ENCODE measurements at places on chromosomes 2 and 18.
A peak's percentile ranks its signal among the peaks of the same experiment; 100 is the strongest.

DNA sequence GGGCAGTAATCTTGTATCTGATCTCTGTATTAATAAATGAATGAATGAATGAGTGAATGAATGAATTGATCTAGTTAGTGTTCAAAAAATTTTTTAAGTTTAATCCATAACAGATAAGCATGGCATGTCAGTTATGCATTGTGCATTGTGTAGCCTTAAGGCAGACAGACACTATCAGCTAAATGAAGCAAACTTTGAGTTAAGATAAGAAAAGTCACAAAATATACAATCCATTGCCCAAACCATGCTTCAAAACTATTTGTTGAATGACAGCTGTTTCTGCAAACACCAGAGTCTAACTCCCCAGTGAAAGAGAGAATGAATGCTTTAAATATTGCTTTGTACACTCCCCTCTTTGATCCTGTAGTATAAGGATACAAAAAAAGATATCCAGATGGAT lies 314.3 kb upstream of the ETAA1 start:
- DNase-seq, result no peak

GRCh38 chr2:75801234-75801982 lies 90.7 kb upstream of the GCFC2 start:
- no peak for DNase-seq

GRCh38 chr2:109197491-109198418 lies 68.8 kb downstream of the SH3RF3 start:
- no peak for DNase-seq

DNA sequence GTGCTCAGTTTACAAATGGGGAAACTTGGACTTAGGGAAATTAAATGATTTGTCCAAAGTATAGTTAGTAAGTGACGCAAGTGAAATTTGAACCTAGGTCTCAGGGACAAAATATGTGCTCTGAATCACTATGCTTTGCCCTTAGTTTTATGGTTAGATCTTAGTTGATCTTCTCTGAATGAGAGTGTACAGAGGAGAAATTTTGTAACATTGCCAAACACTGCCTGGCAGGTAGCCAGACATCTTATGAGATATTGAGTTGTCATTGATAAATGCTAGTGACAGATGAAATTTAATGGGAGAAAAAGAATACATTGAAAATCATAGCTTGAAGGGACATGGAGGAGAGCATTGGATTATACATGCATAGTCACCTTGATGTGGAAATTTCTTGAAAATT lies 91.4 kb downstream of the GALNT1 start:
- no peak for DNase-seq

- DNase-seq, result no peak
Observed at GRCh38 chr2:41735476-41735875, 312.3 kb upstream of the PKDCC start.

DNA sequence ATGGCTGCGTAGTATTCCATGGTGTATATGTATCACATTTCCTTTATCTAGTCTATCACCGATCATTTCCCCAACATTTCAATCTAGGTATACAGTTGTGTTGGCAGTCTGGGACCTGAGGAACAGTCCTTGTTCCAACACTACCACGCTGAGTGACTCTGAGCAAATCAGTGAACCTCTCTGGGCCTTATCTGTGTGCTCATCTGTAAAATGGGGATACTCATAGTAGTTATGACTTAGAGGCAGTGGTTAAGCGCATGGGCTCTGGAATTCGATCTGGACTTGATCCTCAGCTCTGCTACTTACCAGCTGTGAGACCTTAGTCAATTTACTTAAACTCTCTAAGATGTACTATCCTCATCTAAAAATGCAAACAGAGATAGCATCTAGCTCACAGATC lies 85.1 kb downstream of the BCL2 start:
- no peak for DNase-seq

- DNase-seq, result no peak
Observed at GRCh38 chr2:44109166-44109565, 59.5 kb upstream of the PPM1B start.

- DNase-seq, result peak; percentile 48
Observed at GRCh38 chr2:26346454-26347053, at the start of gene ADGRF3. ADGRF3 (minus strand) TSS chr2:26346789; CDS start chr2:26346234, 555 bp downstream.

GRCh38 chr2:143513081-143513480 lies 383.9 kb downstream of the ARHGAP15 start:
- DNase-seq, result peak; percentile 41

- no peak for DNase-seq
Observed at GRCh38 chr2:40370007-40370395, 81.9 kb downstream of the SLC8A1 start.

DNA sequence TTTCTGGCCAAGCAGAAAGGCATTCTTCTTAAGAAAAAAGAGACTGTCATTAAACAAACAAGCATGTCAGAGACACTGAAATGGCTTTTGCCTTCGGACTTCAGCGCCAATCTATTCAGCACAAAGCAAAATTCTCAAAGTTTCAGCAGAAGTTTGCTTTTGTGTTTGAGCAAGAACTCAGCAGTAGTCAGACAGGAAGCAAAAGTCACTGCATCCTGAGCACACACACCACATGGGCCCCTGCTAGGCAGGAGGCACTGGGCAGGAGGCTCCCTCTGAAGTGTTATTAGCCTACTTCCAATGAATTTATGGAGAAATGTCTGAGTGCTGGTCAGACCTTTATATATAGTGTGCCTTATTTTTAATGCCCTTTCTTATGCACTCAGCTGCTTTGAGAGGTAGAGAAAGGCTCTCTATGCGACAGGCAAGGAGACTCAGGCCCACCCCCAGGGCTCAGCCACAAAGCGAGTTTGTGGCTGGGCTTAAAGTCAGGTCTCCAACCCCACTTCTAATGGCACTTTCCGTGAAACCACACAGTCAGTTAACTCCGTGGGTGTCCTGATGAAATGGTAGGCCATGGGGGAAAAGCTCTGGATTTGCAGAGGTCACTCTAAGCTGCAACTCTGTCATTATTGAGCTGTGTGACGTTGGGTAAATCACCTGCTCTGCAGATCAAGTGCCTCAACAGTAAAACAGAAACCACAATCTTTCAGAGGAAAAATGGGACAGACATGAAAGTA lies 161.0 kb upstream of the TMEM200C start:
- DNase-seq, result peak; percentile 42

- no peak for DNase-seq
Observed at GRCh38 chr18:35029770-35030169, 11.4 kb upstream of the MAPRE2 start.

DNA sequence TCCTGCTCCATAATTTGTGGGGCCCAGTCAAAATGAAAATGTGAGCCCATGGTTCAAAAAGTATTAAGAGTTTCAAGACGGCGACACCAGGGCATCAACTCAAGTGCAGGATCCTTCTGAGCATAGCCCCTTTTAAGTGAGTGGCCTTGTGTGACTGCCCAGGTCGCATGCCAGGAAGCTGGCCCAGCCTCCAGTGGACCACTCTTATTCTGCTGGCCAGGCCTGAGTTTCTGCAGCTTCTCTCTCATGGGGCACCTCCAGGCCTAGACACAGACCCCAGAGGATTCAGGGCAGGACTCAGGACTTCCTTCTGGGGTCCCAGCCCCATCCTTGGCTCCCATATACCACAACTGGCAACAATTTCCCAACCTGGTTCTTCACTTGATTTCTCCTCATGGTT lies 83.5 kb upstream of the HAAO start:
- DNase-seq, result no peak

- DNase-seq, result peak; percentile 72
Observed at GRCh38 chr2:98412751-98413458, 31.8 kb upstream of the INPP4A start.

- no peak for DNase-seq
Observed at GRCh38 chr2:230910546-230911177, 14.4 kb downstream of the GPR55 start.

GRCh38 chr2:144310484-144310883 lies 209.4 kb downstream of the ZEB2 start:
- no peak for DNase-seq

DNA sequence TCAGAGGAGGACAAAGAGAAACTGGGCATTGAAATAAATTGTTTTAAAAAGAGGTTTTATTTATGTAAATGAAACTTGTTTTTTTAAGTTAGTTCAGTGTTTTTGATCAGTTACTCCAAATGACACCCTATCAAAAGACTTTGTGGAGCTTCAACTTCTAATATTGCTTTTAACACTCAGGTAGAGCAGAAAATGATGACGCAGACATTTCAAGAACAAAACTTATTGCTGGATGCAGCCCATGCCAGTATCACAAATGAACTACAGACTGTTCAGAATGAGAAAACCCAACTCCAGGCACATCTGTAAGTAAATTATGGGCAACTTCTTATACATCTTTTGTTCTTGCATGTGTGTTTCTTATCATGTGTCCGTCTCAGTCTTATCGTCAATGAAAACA lies 36.4 kb downstream of the CCDC150 start:
- DNase-seq, result no peak

DNA sequence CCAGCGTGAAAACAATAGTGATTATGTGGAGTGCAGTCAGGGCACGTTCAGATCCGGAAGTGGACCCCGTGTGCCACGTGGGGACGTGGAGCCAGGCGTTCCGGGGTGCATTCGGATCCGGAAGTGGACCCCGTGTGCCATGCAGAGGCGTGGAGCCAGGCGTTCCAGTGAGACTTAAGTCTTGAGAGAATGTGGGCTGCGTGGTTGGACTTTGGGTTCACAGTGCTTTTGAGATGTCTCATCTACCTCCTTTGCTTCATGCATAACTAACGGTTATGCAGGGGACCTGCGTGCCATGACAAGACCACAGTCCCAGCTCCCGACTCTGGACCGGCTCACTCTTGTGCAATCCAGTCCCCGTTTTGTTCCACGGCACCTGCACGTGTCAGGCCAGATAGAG lies 28.8 kb downstream of the CTDP1 start:
- no peak for DNase-seq

- no peak for DNase-seq
Observed at GRCh38 chr2:158213773-158214172, 112.1 kb downstream of the UPP2 start.

GRCh38 chr2:220845766-220846273 lies 726.3 kb downstream of the EPHA4 start:
- no peak for DNase-seq

GRCh38 chr18:56038171-56039030 lies 450.4 kb upstream of the TCF4 start:
- no peak for DNase-seq

- DNase-seq, result no peak
Observed at GRCh38 chr2:20182241-20182931, 42.5 kb downstream of the SDC1 start.

- peak; percentile 61 for DNase-seq
Observed at GRCh38 chr2:238162846-238163441, 4.2 kb downstream of the ERFE start.

GRCh38 chr18:46028536-46028891 lies 43.5 kb downstream of the PSTPIP2 start:
- DNase-seq, result no peak

DNA sequence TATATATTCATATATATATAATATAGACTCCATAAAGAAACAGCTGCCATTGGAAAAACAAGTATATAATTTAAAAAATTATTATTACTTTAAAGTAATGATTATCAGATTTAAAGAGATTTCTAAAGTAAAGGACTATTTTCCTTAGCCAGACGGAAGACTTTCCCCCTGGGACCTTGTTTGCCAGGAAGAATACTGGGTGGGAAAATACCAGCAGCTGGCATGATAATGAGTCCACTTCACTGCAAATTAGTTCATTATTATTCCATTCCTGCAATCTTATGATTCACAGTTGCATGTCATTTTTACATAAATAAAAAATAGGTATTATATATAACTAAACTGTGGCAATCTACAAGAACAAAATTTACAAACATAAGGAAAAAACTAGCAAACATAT lies 339.8 kb upstream of the CDH7 start:
- no peak for DNase-seq

DNA sequence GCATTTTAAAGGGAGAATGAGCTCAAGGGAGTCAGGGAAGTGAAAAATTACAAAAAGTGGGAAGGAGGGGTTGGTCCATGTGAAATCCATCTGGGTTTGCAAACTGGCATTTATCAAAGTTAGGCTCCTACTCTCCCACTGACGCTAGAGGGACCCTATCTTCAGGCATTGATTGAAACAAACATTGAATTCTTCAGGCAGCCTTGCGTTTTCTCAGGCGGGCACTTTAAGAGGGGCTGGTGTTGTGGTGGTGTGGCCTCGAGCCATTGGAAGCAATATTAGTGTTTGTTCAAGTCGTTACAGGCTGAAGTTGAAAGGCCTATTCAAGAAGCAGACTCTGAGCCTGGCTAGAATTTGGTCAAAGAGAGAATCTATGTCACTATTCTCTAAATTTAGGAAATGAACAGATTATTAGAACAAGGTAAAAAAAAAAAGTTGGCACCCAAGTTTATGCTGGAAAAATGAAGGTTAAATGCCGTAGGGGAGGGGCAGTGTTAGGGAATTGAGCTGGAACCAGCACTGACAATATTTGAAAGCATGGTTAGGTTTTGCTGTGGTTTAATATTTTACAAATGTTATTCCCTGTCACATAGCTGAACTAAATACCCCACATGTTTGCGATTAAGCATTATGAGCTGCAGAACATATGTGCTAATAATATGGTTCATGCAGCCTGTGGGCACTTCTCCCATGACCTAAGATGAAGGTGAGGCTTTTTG lies 36.8 kb downstream of the STON1 start:
- DNase-seq, result no peak

GRCh38 chr18:69992776-69993175 lies 45.1 kb upstream of the CD226 start:
- DNase-seq, result peak; percentile 16

DNA sequence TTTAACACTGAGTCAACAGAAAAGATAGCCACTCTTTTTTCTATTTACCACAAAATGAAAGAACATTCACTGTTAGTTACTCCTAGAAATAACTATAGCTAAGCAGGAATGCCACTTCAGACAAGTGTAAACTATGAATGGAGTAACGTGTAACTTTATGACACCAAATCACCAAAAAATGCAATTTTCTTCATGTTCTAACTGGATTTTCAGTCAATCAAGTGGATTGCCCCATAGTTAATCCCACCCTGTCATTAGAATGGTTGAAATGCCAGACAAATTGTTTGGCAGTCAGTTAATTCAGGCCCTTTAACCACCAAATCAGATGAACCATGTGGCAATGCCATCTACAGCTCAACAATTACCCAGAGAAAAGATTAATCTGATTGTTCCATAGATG lies 9.9 kb downstream of the EPHA4 start:
- DNase-seq, result no peak

- DNase-seq, result no peak
Observed at GRCh38 chr18:6203791-6204190, 210.9 kb downstream of the L3MBTL4 start.

GRCh38 chr2:127454595-127455565 lies 36.7 kb downstream of the PROC start:
- DNase-seq, result no peak

GRCh38 chr18:39958876-39959275 lies 1996.2 kb upstream of the PIK3C3 start:
- no peak for DNase-seq

DNA sequence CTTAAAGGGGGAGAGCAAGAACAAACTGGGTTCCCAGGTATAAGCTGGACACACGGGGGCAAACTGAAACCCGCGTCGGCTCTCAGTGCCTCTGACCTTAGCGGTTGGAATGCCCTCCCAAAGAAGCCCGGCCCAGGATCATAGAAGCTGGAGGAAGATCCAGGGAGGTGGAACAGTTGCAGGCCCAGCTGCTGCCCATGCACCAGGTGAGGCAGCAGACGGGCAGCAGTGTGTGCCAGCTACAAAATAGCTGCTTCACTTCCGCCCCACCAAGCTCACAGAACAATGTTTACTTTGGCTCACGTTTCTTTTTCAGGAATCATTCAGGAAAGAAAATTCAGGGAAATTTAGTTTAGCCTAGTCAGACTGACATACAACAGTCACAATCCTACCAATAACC lies 3.9 kb upstream of the ERMN start:
- DNase-seq, result peak; percentile 28

GRCh38 chr2:12861344-12861930 lies 144.7 kb downstream of the TRIB2 start:
- no peak for DNase-seq
